Stimulated activated CD4-positive, alpha-beta T cell treated with anti-CD3 and anti-CD28 coated beads, Interleukin-1b, Interleukin-23, amount 100 ng/mL, for 1 hour (primary cell): ENCODE measurements at places on chromosomes 5 and 9.

DNA sequence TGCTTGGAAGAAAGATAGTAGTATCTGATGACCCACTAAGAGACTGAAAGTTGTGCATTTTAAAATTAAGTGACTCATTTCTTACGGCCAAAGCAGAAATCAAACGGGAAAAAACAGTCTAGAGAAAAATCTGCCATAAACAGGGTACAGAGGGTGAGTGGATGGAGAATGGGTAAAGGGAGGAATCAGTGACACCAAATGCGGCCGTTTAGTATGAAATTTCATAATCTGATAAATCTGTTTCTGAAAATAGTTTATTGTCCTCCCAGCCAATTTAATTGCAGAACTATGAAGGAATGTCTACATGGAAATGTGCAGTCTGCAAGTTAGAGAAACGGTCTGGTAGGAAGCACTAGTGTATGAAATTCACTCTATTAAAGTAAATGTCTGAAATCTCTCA, 39.5 kb downstream of the ADAMTS12 start:
- no peak for DNase-seq

GRCh38 chr5:17837757-17838156, 203.5 kb downstream of the TAF11L14 start:
- no peak for DNase-seq

DNA sequence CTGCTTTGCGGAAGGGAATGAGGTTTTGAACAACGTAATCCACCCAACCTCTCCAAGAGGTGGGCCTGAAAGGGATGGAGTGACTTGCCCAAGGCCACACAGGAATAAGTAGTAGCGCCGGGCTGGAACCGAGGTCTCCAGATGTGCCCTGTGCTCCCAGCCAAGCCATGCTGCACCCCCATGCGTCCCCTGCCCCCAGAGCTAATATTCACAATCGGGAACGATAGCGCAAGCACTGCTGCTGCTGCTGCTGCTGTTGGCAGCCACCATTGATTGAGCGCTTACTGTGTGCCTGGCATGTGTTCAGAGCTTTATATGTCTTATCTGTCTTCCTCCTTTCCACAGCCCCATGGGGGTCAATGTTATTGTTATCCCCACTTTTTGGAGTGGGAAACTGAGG, 43.9 kb downstream of the AMBP start:
- no peak for DNase-seq

- DNase-seq: no peak
These were observed 310.5 kb upstream of the KIF2A start for GRCh38 chr5:61995486-61995885.

DNA sequence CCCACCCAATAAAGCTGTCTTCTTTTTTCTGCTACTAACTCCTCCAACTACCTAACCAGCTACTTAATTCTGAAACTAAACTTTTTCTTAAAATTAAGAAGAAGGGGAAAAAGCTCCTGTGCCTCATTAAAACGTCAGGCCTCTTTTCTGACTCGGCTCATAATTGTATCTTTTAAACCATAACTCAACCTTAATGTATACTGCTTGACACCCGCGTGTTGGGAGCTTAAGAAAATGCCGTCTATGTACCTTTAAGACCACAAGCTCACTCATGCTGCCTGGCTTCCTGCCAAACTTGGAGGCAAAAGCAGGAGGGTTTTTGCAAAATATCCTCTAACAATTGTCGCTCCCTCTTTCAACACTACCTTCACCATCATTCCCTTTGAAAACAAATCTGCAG, 5.0 kb downstream of the EBF1 start:
- DNase-seq: no peak

DNA sequence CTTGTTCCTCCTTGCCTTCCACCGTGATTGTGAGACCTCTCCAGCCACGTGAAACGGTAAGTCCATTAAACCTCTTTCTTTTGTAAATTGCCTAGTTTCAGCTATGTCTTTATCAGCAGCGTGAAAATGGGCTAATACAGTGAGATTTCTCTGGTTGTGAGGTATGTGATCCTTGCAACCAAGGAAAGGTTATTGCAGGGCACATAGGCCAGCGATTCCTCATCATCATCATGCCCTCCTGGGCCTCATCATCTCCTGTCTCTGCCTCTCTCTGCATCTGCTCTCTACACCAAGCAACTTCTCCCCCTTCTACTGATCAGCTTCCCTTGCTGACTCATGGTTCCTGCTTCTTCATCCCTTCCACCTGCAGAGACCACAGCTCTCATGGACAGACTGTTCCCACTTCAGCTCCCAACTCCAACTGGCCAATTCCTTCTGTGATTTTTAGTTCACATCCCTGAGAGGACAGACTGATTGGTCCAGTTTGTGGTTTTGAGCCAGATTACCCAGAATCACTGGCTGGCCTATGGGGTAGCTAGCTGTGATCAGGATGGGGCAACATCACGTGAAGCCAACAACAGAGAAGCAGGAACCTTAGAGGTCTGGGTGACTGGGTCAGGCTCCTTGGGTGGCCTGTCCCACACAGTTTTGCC, 53.1 kb downstream of the LIX1 start:
- no peak for DNase-seq

GRCh38 chr5:155200608-155201007, 187.1 kb downstream of the KIF4B start:
- DNase-seq: no peak

- DNase-seq: peak; percentile 18
These were observed 48.7 kb upstream of the PSD2 start for GRCh38 chr5:139746691-139747582.

DNA sequence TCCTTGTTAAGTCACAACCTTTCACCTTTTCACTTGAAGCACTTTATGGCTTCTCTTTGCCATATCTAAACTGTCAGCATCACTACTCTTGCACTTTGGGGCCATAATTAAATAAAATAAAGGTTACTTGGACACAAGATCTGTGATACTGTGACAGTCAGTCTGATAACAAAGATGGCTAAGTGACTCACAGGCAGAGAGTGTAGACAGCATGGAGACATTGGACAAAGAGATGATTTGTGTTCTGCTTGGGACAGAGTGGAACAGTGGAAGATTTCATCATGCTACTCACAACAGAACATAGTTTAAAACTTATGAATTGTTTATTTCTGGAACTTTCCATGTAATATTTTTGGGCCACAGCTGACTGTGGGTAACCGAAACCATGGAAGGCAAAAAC, 81.7 kb upstream of the SMC5 start:
- DNase-seq: no peak

DNA sequence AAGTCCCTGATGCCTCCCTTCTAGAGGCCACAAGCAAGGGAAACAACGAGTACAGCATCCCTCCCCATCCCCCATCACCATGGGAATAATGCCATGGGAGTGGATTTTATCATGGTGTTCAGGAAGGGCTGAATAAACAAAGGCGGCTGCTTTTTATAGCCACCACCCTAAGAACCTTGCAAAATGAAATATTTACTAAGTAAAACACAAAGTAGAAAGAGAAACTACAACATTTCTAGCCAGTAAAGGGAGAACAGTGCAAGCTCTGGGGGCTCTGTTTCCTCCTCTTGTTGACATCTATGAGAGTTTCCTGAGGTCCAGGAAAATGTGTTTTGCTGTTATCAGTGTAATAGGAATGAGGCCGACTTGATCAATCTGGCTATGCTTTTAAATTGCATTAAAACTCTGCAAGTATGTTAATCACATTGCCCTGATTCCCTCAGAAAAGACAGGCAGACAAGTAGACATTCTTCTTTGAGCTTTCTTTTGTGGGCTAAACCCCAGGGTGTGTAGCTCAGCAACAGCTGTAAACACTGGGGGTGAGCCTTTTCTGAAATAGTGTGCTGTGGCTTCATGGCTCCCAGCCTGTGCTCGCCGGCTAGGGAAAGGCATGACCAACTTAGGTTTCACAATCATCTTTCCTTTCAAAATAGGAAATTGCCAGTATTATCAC, 31.1 kb downstream of the SV2C start:
- DNase-seq: no peak

- no peak for DNase-seq
These were observed 192.3 kb downstream of the TLE1 start for GRCh38 chr9:81497091-81497490.

DNA sequence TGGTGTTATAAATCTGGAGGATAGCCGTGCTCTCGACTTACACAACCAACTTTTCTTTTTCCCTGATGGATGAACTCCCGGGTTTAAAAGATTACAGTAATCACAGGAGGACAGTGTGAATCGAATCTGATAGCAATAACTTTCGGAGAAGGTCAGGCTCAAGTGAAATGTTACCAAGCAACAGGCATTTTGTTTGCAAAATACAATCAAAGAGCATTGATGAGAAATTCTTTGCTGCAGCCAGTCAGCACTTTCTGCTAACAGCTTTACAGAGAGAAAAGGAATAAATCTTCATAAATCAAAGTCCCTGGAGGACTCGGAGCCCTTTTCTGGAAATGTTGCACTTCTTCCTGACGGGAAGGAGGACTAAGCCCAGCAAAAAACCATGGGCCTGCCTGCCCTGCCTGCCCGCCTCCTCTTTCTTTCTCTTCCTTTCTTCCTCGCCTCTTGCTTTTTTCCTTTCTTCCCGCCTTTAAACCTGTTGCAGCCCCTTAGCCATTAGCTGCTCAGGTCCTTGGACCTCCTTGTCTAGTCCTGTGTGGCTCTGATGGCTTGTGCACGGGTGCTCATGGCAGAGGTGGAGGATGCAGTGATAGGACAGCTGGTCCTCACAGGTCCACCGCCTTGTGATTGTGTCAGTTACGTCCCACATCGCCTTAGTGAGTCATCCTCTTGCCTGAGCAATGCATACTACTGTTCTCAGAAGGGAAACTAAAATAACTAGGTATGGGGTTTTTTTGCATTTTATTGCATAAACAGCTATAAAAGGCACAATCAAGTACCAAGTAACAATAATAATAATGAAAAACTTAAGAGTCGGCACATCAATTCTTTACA, 6.2 kb downstream of the DMRT3 start:
- DNase-seq: no peak
